Fibroblast of skin of left biceps (primary cell): ENCODE measurements at places on chromosomes 7 and 10.

- DNase-seq, result no peak
Observed at GRCh38 chr10:29205787-29206186, 83.1 kb upstream of the LYZL1 start.

GRCh38 chr7:87715545-87715944, 87.3 kb downstream of the RUNDC3B start:
- no peak for DNase-seq

- DNase-seq, result no peak
Observed at GRCh38 chr7:31410265-31410664, 69.7 kb upstream of the NEUROD6 start.

DNA sequence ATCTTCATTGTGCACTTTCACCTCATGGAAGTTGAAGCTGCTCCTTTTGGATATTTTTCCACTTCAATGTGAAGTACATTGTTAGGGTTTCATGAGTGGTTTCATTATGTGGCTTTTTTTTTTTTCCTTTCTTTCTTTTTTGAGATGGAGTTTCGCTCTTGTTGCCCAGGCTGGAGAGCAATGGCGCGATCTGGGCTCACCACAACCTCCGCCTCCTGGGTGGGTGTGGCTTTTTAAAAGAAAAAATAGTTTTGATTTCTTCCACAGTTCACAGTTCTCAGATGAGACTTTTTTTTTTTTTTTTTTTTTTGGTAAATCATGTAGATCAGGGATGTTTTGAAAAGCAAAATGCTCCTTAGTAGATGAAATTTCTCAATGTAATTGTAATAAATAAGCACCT, 652.3 kb upstream of the ANKRD30A start:
- DNase-seq, result no peak

- no peak for DNase-seq
Observed at GRCh38 chr7:117841611-117842010, 31.6 kb downstream of the CTTNBP2 start.

GRCh38 chr10:72063703-72064391, 24.5 kb downstream of the SPOCK2 start:
- DNase-seq, result no peak

DNA sequence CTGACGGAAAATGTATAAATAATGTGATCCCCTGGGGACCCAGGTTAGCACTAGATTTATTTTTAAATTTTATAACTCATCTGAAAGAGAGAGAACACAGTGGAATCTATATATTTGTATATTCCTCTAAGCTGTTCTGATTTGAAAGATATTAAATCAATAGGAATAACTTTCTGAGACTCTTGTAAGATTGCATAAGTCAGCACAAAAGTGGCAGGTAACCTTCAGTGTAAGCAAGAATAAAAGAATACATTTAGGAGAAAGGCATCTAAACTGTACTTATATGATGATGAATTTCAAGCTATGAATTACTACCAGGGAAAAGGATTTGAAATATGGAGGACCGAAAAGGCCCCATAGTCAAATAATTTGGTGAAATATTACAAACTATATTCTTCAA, 112.8 kb downstream of the TBXAS1 start:
- no peak for DNase-seq

DNA sequence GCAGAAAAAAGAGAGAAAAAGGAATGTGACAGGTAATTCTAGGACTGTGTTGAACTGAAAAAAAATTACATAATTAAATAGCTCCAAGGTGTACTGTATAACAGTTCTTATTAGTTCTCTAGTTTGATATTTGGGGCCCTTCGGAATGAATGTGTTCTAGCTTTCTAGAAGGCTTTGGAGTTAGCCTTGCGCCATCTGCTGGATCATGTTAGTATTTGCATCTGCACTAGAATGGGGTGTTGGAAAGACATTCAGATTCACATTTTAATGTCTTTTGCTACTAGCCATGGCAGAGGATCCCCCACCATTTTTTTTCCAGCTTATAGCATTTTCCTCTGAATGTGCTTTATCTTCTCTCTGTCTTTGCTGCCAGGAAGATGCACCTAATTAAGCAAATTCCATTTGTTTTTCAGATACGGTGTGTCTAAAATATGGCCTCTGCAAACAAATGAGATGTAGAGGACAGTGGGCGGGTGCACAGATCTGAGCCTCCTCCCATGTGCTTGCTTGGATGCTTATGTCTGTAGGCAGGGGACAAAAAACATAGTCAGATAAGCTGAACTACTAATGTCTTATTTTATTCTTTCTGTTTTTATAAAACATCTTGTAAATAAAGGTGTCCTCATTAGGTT, 238.5 kb downstream of the PHF14 start:
- DNase-seq, result peak; percentile 39

GRCh38 chr7:105766421-105767073, 109.9 kb downstream of the ATXN7L1 start:
- DNase-seq, result peak; percentile 36

DNA sequence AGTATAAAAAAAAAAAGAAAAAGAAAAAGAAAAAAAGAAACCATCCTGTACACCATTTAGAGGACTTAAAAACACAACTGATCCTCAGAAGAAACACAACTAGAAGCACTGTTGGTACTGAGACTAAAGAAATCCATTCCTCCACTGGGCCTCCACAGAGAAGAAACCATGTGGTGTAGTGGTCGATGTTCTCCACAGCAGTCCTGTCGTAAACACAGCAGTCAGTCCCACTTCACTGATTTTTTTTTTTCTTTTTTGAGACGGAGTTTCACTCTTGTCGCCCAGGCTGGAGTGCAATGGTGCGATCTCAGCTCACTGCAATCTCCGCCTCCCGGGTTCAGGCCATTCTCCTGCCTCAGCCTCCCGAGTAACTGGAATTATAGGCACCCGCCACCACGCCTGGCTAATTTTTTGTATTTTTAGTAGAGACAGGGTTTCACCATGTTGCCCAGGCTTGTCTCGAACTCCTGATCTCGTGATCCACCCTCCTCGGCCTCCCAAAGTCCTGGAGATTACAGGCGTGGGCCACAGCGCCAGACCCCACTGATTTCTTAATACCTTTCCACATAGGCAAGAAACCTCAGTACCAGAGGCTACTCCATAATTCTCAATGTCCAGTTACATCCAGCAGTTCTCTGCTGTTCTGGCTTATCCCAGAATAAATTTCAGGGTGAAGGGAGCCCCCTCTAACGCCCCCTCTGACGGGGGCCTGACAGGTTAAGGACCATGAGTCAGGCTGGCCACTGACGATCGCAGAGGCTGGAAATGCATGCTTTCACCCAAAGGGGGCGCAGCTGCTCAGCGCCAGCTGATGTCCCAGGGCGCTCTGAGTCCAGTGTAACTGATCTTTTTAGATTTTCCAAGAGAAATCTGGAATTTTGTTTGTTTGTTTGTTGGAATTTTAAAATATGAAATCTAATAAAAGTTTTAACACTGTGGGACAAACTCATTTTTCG, 24.8 kb upstream of the FFAR4 start:
- no peak for DNase-seq

- no peak for DNase-seq
Observed at GRCh38 chr10:132096223-132096622, 30.5 kb downstream of the JAKMIP3 start.

DNA sequence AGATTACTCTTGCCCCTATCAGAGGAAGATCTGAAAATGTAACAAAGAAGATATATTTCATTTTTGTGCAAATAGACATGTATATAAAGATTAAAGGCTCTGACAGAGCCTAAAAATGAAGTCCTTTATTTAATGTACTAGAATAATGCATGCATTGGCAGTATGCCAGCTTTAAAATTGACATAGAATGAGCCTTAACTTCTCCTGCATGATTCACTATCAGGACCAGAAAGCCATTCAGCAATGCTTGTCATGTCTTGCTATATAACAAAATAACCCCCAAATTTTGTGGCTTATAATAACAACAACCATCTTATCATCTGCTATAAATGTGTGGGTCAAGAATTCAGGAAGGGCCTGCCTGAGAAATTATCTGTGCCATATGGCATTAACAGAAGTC, 411.9 kb downstream of the GRM8 start:
- no peak for DNase-seq

- DNase-seq, result no peak
Observed at GRCh38 chr10:43665054-43665453, 16.4 kb upstream of the ZNF32 start.

DNA sequence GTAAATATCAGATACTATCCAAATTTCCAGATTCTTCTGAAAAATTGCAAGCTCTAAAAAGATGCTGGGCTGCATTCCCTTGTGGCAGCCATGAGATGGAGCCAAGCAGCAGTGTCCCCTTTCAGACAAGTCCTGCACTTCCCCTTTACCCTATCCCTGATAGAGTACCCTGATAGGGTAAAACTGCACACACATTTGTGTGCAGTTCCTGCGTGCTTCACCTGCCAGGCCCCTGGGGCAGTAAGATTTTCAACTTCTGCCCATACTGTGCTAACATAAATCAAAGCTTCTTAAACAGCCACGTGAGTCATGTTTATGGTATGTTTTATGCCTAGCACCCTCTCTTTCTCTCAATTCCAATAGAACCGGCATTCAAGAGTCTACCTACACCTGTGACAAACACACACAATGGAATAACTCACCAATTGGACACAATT, 52.2 kb downstream of the IFIT5 start:
- DNase-seq, result no peak

GRCh38 chr7:24733414-24734060, 23.7 kb downstream of the GSDME start:
- no peak for DNase-seq

DNA sequence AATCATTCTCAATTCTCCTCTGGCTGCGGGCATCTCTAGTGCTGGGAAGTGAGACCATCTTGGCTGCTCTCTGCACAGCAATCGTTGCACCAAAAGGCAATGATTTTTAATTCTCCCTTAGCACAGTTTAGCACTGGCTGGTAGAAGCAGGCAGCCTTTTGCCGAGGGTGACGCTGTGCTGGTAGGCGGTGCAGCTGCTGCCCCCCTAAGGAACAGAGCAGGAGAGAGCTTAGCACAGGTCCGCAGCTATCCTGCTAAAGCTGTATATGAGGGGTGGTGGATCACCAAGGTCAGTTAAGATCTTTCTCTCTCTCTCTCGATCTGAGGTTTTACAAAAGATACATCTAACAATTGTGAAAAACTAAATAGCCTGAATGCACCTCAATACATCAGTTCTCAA, 390.1 kb downstream of the GATA3 start:
- no peak for DNase-seq

DNA sequence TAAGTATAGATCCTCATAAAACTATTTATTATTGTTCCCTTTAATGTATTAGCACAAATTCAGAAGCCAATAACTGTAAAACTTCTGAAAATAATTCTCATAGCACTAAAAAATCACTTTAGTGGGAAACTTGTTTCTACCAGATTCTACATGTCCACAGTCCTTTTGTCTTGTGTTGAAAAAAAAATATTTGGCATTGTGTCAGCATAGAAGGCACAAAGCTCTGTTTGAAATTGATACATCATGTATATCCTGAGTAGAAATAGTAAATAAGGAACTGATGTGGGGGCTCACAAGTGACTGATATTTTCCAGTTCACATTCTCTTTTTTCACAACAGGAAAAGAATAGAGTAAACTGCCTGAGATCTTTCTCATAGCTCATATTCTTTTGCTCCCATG, 134.6 kb downstream of the GRM3 start:
- no peak for DNase-seq

GRCh38 chr10:112953174-112954159, 3.4 kb downstream of the TCF7L2 start:
- DNase-seq, result no peak

- no peak for DNase-seq
Observed at GRCh38 chr7:24604630-24605029, 31.4 kb downstream of the PALS2 start.

DNA sequence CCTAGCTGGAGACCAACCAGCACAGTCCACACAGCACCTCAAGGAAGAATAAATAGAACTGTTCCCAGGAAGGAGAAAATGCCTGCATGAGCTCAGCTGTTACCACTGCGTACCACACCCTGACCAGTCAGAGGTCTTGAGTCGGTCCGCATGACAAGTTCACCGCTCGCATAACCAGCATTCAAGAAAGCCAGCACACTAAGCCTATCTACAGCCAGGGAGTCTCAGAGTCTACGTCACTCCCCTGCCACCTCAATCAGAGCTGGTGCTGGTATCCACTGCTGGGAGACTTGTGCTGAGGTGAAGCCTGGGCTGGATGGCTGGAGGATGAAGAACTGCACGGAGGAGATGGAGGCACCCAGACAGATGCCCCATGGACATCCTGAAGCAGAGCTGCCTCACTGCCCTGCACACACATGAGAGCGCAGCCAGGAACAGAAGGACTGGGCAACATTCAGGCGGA, 19.6 kb downstream of the AKR1C1 start:
- no peak for DNase-seq

- no peak for DNase-seq
Observed at GRCh38 chr7:112819536-112819935, 29.3 kb upstream of the TMEM168 start.

DNA sequence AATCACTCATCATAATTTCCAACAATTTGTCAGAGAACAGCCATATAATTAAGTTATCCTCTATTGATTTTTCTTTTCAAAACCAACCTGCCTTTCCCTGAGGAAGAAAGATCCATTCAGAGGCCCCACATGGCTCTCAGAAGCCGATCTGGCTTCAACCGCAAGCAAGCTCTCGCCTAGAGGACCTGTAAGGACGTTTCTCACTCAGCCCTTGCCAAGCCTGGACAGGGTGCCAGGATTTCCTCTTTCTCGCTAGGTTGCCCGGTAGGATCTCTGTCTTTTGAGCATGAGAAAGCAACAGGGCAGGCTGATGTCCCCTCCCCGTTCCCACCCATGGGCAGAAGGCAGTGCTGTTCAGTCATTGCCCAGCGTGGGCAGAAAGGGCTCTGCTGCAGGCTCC, 13.0 kb downstream of the AIFM2 start:
- no peak for DNase-seq

- DNase-seq, result no peak
Observed at GRCh38 chr10:128814782-128815181, 652.3 kb upstream of the MGMT start.

DNA sequence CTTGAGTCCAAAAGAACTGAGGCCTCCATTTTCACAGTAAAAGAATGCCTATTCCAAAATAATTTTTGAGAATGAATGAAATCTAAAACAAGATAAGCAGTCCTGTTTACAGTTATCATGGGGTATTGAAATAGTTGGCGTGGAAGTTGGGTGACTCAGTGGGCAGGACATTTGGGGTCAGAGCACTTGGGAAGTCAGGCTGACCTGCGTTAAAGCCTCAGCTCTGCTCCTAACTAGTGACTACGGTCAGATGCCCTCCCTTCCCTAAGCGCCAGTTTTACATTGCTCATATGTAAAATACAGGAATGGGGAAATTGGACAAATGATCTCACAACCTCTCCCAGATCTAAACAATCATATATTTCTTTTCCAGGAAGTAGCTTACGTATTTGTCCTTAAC, 2.3 kb upstream of the PAPSS2 start:
- no peak for DNase-seq
